ENCODE measurements at places on chromosomes 16 and 17.

DNA sequence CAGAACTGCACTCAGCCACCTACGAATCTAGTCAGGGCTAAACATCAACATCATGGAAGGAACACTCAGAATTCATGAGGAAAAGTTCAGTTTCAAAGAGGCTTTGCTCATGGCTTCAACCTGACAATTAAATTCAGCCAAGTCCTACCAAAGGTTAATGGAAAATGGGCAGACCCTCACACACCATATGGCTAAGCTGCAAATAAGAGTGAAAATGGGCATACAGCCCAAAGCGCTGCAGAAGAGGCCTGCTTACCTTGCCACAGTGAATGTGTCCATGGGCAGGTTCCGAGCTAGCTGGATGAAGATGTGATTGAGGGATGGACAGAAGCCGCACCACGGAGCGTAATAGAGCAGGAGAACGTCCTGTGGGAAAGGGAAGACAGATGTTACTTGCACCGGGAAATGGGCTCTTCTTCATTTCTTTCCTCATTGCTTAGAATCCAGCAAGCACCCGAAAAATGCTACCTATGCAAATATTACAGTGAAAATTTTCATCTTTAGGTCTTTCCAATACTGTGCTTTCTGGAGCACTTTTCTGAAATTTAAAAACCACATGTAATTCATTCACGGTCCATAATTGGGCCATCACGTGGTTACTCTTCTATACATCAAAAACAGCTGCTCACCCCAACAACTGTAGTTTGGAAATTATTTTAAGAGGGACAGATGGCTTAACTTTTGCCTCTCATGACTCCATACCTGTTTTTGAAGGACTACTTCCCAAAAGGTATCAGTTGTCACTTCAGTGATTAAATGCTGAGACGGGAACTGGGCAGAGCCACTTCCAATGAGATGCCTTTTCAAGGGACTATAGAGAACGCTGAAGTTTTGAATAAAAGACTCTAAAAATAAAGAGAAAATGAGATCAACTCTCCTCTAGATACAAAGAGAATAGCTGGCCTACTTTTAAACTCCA is 19.6 kb downstream of the SNN start:
- DNase-seq, result no peak

- no peak for DNase-seq
Measured at GRCh38 chr17:41505007-41505808, at the start of gene KRT13. Gene KRT13, minus strand, starts transcription at chr17:41505612. Its CDS starts 62 bp downstream, at chr17:41505550.

- no peak for DNase-seq
Measured at GRCh38 chr16:86573646-86574508, 4.5 kb upstream of the FOXL1 start.

DNA sequence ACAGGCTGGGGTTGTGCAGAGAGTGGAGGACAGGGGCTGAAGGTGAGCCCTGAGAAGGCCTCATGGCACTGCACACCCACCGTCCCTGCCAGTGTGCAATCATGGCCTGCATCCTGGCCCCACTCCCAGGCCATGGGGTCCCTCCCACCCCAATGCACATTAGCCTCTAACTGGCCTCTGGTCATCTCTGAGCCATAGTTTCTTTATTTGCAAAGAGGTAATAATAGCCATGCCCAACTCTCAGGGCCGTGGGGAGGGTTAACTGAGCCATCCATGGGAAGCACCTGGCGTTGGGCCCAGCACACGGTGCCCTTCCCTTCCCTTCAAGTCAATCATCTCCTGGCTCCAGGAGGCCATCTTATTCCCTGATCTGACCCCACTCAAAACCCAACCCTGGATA is 10.8 kb upstream of the ITGA3 start:
- DNase-seq, result no peak

DNA sequence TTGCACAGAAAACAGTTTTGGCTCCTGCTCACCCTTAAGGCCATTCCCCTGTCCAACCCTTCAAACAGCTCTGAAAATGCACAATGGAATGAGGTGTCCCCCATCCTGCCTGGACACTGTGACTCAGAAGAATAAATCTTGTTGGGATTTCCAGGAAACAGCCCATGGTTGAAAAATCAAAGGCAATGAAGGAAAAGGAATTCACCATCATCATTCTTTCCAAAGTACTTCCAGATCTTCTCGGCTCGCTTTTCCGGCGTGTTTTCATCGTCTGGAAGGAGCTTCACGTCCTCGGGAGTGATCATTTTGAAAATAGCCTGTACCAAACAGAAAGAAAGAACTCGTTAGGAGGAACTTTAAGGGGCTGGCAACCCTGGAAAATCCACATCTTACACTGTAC is 4.3 kb downstream of the RCVRN start:
- no peak for DNase-seq

DNA sequence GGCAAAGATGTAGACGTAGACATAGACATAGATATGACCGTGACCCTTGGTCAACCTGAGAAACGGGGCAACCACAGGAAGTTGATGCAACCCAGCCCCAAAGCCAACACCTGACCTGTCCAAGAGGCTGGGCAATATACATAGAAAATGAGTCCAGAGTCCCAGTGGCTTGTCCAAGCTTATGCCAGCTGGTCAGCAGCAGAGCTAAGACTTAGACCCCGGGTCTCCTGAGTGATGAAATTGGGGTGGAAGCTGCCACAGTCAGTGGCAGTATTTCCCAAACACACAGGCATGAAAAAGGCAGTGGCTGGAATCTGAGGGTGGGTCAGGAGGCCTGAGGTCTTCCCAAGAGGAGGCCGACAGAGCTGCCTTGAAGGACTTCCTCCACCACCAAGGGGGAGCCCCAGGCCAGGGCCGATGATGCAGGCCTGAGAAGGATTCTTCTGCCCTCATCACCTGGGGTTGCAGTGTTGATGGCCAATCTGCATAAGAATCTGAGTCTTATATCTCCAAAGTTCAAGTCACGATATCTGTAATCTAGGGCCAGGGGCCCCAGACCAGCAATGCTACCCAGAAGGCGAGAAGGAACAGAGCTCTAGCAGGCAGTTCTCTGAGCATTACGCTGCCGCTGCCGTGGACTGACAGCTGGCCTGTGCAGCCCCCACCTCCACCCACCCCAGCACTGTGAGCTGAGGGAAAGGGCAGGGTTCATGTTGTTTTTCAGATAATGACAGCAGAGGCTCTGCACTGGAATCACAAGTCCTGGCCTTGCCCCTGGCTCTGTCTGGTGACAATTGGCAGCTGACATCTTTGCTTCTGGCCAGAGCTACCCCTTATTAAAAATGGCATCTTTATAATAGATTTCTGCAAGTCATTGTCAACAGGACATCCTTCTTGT is 72.7 kb downstream of the GNAO1 start:
- no peak for DNase-seq

DNA sequence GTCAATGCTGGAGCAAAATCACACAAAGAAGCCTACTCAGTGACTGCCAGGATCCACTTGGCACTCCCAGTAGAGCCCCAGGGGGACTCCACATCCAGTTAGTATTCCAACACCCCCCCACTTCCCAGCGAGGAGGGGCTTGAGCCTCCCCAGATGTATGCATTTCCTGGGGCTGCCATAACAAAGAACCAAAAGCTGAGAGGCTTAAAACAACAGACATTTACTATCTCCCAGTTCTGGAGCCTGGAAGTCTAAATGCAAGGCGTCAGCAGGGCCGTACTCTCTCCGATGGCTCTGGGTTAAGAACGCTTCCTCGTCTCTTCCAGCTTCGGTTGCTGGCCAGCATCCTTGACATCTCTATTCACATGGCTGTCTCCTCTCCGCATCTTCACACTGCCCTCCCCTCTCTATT is 23.0 kb upstream of the GNA13 start:
- no peak for DNase-seq

Measured in GM13977 (cell line).